ENCODE measurements at places on chromosomes 6 and 20. TPM values are rescaled to one million over a fixed set of nuclear protein-coding genes. Genes with fewer than 3 reads are reported as not detected.
A peak's percentile ranks its signal among the peaks of the same experiment; 100 is the strongest.

GRCh38 chr6:105137388-105137787, 42.4 kb downstream of the POPDC3 start:
- DNase-seq: peak; percentile 47

GRCh38 chr6:147447835-147448611, 60.5 kb upstream of the SAMD5 start:
- DNase-seq: no peak

GRCh38 chr6:97029552-97029951, 105.0 kb downstream of the KLHL32 start:
- no peak for DNase-seq

DNA sequence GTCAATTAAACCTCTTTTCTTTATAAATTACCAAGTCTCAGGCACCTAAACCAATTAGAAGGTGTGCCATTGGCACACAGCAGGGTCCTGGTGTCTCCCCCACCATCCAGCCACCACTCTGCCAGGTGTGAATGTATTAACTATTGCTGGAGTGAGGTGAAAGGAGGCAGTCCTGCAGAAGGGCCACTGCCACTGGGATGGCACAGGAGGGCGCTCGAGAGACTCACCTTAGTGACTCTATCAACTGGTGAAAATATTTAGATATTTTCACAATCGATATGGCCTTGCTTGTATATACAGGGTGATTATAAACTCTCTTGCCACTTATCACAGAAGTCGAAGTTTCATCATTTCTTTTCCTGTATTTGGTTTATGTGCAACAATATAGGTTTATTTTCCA, 145.6 kb upstream of the ESR1 start:
- no peak for DNase-seq

Gene CYP39A1
- total RNA-seq: 13.5 TPM

Gene SCRT2
- total RNA-seq: not detected

Gene GSTA2
- total RNA-seq: not detected

DNA sequence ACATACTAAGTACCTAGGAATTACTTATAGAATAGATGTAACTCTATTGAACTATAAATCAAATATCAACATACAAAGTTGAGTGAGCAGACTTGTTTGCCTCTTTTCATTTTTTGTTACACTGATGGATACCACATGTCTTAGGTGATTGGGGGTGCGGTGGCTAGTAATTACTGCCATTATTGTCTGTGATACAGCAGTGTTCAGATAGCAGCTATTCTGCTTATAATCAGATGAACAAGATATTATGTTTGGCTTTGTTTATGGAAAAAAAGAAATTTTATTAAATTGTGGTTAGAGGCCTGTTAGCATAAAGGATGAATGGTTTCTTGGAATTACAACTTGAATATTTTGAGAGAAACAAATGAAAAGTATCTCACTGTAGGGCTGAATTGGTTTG, 55.9 kb downstream of the KCNQ5 start:
- no peak for DNase-seq

Gene LY86
- 0.72 TPM for total RNA-seq

Gene CGA
- total RNA-seq: 1.9 TPM

DNA sequence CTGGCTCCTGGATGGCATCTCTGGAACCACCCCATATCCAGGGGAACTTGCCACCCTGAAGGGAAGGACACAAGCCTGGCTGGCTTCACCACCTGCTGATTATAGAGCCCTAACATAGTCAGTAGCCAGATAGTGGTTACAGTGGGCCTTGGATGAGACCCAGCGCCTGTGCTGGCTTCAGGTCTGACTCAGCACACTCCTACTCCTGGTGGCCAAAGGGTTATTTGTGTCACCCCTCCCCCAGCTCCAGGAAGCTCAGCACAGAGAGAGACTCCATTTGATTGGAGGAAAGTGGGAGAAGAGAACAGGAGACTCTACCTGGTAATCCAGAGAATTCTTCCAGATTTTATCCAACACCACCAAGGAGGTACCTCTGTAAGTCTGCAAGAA, 12.8 kb downstream of the SNX14 start:
- no peak for DNase-seq

DNA sequence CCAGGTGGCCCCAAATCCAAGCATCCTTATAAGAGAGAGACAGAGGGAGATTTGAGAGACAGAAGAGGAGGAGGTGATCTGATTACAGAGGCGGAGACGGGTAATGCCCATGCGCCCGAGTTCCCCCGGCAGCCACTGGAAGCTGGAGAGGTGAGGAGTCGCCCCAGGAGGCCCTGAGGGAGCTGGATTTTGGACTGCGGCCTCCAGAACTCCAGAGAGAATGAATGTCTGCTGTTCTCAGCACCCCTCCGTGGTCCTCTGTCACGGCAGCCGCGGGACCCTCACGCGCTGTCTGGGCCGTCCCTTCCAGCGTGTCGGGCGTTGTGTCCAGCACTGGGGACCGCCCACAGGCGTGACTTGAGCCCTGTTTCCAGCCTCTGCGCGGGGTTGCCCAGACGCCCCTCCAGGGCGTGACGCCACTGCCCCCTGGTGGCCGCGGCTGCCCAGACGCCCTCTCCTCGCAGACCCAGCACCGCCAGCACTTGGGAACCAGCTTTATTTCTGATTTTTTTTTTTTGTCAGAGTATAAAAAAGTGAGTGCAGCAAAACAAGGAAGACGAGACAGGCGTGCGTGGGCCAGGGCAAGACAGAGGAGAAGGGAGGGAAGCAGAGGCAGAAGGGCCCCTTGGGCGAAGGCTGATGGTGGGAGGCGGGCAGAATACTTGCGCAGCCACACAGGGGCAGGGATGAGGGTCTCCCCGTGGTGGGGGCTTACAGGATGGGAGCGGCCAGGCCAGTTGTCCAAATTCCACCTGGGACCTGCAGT, 4.1 kb upstream of the ZNF512B start:
- peak; percentile 92 for DNase-seq

DNA sequence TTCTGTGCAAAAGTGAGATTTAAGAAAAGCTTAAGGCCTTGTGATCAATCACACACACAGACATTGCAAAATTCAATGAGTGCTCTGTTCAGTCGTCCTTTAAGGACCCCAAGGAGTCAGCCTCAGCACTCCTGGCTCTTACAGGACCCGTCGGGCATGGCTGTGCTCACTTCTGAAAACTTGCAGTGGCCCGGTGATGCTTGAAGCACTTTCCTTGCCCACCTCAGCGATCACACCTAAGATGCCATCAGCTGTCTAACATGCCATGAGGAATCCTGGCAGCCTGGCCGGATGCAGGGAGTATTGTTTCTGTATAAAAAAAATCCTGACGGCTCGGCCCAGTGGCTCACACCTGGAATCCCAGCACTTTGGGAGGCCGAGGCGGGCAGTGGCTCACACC, 101.4 kb upstream of the LAMP5 start:
- DNase-seq: no peak

Measured in tongue (tissue), 3 donors.